Endothelial cell of coronary artery (primary cell): ENCODE measurements at places on chromosomes 1 and 21. TPM values are rescaled to one million over a fixed set of nuclear protein-coding genes. Genes with fewer than 3 reads are reported as not detected.

CCDC17 gene
- total RNA-seq: 0.54 and 1.1 TPM in 2 replicates

C1orf185 gene
- total RNA-seq: not detected in 2 replicates

KLHDC8A gene
- not detected in 2 replicates for total RNA-seq

COL8A2 gene
- total RNA-seq: 0.09 and 1.3 TPM in 2 replicates

KIAA0040 gene
- total RNA-seq: 5.2 and 17.3 TPM in 2 replicates

RAB25 gene
- total RNA-seq: not detected in 2 replicates

DISC1 gene
- total RNA-seq: 13.6 and 15.6 TPM in 2 replicates

B3GALT2 gene
- total RNA-seq: 1.3 TPM in 1 of 2 replicates, not detected in the other

ECM1 gene
- total RNA-seq: 0.27 and 0.75 TPM in 2 replicates

PADI4 gene
- total RNA-seq: not detected in 2 replicates

TNFSF18 gene
- 14.1 and 17.4 TPM in 2 replicates for total RNA-seq
